ENCODE measurements at places on chromosomes 3 and 15.

GRCh38 chr3:32240159-32240545 is 1.7 kb downstream of the CMTM8 start:
- peak; percentile 48 for DNase-seq

GRCh38 chr15:73714695-73715301 is 30.6 kb downstream of the CD276 start:
- DNase-seq = no peak

DNA sequence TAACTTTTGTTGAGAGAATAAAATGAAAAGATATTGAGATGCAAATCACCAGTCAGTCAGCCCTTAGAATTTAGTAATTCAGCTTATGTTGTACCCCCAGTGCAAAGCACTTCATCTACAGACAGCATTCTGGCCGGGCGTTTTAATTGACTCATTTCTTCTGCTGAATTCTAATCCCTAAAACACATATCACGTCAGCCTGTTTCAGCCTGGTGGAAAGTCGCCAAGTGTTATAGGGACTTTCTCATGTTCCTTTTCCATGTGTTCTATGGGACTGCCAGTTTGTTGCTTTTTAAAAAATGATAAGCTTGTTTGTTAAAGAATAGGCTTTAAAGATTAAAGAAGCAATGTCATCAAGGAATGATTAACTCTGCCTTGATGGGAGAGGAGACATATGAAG is 169.7 kb upstream of the BFSP2 start:
- DNase-seq = no peak

DNA sequence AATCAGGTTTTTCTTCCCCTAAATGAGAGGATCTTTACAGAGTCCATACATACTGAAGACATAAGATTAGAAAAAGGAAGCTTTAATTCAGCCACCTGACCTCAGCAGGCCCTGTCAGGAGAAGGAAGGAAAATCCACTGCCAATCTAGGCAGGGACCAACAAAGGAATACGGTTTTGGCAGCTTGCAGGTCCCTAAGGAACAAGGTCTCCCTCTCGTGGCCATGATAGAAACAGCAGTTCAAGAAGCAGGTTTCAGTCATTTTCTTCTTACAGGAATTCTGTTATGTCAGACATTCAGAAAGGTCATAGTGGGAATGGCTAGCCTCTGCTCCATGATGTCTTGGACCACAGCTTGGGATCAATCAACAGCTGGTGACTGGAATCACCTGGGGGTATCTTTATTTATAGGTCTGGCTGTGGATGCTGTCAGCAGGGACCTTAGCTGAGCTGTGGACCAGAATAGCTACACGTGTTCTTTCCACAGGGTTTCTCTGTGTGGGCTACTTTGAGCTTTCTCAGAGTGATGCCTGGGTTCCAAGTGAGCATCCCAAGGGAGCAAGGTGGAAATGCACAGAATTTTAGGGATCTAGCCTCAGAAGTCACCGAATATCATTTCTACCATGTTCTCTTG is 9.4 kb upstream of the CMSS1 start:
- DNase-seq = peak; percentile 85

GRCh38 chr3:186320862-186321568 is 41.0 kb downstream of the DGKG start:
- DNase-seq = peak; percentile 20

DNA sequence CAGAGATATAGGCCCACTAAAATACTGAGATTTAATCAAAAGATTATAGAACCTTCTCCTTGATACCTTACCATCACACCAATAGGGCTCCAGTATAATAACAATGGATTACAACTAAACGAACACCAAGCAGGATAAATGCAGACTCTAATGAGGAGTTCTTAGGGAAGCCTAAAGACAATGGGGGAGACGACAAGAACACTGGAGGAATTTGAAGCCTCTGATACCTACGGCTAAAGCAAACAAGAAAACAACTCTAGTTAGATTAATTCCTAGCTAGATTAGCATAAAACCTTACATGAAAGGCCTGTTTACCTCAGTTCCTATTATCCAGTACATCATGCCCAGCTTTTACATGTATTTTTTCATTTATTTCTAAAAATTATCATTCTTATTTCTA is 35.1 kb downstream of the NGLY1 start:
- DNase-seq = no peak

DNA sequence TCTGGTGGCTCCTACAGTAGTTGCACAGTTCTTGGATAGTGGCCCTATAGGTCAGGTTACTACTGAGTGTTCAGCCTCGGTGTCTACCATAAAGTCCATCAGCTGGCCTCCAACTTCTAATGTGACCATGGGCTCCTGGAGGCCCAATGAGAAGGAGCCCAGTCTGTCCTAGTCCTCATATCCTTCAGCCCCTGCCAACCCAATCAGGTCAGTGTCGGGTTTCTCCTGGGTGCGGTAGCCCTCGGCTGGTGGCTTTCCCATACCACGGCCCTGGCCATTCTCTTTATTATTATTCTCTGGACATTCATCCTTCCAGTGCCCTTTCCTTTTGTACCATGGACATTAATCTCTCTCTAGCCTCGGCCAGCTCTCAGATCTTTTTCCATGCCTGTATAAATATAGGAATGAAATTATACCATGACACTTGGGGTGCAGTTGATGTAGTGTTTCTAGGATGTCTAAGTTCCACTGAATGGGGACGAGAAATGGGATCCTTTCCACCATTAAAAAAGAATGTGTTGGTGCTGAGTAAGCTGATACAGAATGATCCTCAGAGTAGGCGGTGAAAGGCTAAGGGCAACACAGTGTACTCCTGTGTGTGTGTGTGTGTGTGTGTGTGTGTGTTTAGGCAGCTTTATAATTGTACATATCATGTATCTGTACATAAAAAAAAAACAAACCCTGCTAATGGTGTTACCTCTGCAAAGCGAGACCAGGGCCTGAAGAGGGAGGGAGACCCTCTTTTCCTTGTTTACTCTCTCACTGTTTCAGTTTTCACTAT is 19.3 kb upstream of the NOX5 start:
- no peak for DNase-seq

- no peak for DNase-seq
These were observed 17.5 kb upstream of the CFAP100 start for GRCh38 chr3:126377211-126377610.

DNA sequence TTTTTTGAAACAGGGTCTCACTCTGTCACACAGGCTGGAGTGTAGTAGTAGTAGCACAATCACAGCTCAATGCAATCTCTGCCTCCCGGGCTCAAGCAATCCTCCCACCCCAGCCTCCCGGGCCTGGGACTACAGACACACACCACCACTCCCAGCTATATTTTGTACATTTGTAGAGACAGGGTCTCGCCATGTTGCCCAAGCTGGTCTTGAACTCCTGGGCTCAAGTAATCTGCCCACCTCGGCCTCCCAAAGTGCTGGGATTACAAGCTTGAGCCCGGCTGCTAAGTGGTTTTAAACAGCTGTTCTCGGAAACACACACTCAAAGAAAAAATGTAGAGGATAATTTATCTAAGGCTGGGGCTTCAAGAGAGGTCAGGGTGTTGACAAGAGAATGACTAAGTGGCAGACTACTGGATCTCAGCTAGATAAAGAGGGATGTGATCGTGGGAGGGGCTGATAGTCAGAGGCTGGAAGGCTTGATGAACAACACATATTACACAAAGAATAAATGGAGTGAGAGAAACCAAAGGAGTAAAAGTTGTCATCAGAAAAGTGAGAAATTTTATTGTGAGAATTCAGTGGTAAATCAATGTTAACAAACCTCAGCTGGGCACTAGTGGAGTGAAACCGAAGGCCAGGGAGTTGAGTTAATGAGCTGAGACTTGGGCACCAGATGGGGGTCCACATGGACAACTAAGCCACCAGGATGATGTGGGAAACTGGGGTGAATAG is 6.7 kb downstream of the CCR5AS start:
- DNase-seq = peak; percentile 71

GRCh38 chr3:62940771-62941563 is 65.8 kb upstream of the CADPS start:
- DNase-seq = peak; percentile 18

GRCh38 chr15:28983432-28984311 is 97.9 kb downstream of the APBA2 start:
- DNase-seq = no peak

- peak; percentile 12 for DNase-seq
These were observed 422.7 kb upstream of the TPRG1 start for GRCh38 chr3:188749010-188749617.

GRCh38 chr15:85718271-85718971 is 76.3 kb downstream of the KLHL25 start:
- no peak for DNase-seq

- no peak for DNase-seq
These were observed 66.1 kb upstream of the MYZAP start for GRCh38 chr15:57525581-57525980.

DNA sequence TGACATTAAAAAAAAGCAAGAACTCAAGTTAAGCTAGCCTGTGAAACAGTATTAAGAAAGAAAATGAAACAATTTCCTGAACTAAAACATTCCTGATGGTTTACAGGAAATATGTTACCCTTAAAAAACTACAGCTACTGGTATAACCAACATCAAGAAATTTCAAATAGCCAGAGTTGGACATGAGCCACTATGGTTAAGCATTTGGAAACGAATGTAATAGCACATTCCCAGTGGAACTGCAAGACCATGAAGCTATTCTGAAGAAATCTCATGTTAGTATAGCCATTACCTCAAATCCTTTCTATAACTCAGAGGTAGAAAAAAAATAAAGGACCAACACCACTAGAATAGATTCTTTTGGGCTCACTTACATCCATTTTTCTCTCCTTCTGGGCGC is 30.2 kb downstream of the CPNE4 start:
- DNase-seq = peak; percentile 62

DNA sequence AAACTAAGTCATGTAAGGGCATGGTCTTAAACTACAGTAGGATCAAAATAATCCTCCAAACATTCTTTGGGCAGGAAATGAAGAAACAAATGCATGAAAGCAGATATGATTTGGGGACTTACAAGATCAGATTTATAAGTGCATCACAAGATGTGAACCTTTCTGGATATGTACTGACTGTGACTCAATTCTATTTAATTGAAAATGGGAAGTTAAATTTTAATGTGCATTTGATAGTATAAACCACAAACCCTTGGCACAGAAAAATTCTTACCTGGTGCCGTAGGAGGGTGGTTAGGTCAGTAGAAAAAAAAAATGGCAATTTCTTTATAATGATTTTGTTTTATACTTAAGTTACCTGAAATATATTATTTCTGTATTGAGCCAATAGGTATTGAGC is 262.5 kb upstream of the TGFBR2 start:
- peak; percentile 44 for DNase-seq

DNA sequence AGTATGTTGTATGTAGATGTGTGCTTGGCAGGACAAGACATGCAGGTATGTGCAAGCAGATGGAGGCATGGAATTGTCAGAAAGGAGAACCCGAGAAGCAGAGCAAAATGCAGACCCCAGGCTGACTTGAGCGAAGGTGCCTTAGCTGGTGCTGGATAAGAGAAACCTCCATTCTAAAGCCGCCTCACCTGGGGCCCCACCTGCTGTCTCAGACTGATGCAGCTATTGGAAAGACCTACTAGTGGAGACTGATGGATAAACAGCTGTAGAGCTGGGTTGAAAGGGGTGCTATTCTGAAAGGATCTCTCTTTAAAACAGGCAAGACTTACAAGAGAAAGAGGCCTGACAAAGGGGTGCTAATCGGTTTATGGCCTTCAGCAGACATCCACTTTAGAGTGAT is 86.2 kb downstream of the EPHB1 start:
- no peak for DNase-seq

GRCh38 chr3:151133917-151134450 is 48.5 kb downstream of the MED12L start:
- DNase-seq = no peak

DNA sequence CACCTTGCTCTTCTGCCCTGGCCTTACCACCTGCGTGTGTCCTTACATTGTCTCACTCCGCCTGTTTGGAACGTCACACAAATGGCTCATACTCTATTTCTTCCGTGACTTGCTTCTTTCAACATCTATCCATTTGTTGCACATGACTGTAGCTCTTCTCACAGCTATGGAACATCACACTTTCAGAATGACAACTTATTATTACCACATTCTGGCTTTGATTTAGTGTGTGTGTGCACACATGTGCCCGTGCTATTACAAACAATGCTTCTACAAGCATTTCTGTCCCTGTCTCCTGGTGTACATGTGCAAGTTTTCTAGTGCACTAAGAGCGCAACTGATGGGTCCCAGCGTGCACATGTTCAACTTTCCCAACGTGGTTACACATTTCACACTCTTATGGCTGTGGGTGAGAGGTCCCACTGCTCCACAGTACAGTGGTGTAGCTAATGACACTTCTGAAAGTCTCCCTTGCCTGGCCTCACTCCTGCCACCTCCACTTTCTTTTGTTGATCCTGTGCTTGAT is 37.8 kb downstream of the PTH1R start:
- DNase-seq = no peak

GRCh38 chr3:187875863-187876262 is 130.6 kb upstream of the BCL6 start:
- DNase-seq = no peak

DNA sequence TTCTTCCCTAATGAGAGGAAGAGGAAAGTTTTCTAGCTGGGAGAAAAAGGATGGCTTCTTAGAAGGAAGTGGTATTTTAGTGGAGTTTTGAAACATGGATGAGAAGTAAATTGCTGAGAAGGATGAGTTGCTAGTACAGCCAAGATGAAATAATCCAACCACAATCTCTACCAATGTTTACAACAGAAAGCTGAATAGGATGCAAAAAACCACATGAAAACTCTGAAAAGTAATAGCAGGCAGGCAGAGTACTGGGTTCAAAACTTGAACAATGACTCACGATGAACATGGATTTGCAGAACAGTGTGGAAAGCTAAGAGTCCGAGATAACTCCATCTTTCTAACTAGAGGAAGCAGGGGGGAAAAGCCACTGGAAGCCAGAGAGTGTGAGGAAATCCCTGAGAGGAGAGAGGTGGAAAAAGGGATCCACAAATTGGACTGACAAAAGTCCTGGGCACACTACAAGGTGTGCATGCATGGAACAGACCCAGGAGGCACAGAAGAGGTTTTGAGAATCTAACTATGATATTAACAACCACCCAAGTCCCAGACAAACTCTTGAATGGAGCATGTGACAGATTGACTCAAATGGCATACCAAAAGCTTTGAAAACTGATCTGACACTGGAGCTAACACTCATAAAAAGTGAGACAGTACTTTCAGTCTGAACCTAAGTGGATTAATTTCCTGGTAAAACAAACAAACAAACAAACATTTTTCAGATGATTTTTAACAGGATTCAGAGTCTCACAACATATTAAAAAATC is 76.7 kb downstream of the ST6GAL1 start:
- DNase-seq = peak; percentile 47

- DNase-seq = no peak
These were observed 3.1 kb upstream of the ZXDC start for GRCh38 chr3:126478581-126479310.

DNA sequence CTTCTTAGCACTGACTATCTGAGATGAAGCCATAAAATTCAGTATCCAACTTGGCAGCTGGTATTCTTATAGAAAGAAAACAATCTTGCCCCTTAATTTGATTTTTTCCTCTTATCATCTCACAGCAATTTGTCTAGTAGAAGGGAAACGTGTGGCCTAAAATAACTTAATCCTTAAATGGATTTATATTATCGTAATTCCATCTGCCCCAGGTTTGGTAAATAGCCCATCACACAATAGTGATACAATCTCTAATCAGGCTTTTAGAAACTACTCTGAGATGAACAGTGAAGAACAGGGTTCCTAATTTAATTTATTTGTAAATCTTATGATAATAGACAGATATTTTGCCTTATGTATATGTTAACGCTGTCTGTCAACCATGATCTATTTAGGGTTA is 24.8 kb downstream of the PEX5L start:
- DNase-seq = no peak

Data from iris pigment epithelial cell (primary cell).